ENCODE measurements at places on chromosomes 16 and 17.

GRCh38 chr17:51701501-51701900 lies 441.2 kb downstream of the UTP18 start:
- no peak overlapping the region for H3K4me3 ChIP-seq
- no peak for DNase-seq
- no peaks in the 10 kb centered on the region for H3K36me3 ChIP-seq
- H3K4me1 ChIP-seq, result no peaks in the 10 kb centered on the region
- no peak overlapping the region for H3K27ac ChIP-seq
- peaks cover 84% of the 10 kb centered on the region for H3K27me3 ChIP-seq

DNA sequence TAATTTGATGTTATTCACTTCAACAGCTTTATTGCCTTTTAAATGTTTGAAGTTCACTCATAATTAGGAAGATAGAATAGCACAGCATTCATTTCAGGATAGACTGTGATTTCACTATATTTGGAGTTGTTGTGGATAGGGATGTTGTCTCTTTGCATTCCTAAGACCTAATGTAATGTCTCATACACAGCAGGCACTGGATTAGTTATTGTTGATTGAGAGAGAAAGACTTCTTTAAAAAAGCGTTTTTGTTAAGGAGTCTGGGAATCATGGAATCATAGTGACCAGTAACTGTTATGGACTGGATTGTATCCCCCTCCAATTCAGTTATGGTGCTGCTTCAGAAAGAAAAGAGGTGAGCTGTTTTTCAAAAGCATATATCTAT lies 122.0 kb downstream of the USP22 start:
- no peak for DNase-seq
- H3K4me1 ChIP-seq, result no peaks in the 10 kb centered on the region
- H3K36me3 ChIP-seq, result no peaks in the 10 kb centered on the region
- no peak overlapping the region for H3K4me3 ChIP-seq
- no peaks in the 10 kb centered on the region for H3K27me3 ChIP-seq

- no peaks in the 10 kb centered on the region for H3K27me3 ChIP-seq
- DNase-seq, result no peak
- no peak overlapping the region for H3K4me3 ChIP-seq
- H3K4me1 ChIP-seq, result peaks cover 23% of the 10 kb centered on the region
These were observed 71.0 kb upstream of the ATF7IP2 start for GRCh38 chr16:10314811-10315210.

- H3K27ac ChIP-seq, result no peak overlapping the region
- H3K4me1 ChIP-seq, result peaks cover 24% of the 10 kb centered on the region
- H3K36me3 ChIP-seq, result peaks cover 18% of the 10 kb centered on the region
- peak; percentile 24 for DNase-seq
These were observed 36.7 kb upstream of the NDRG4 start for GRCh38 chr16:58462997-58463941.

GRCh38 chr17:38556239-38556638 lies 49.5 kb downstream of the SRCIN1 start:
- peaks cover 43% of the 10 kb centered on the region for H3K4me1 ChIP-seq
- no peak for DNase-seq
- H3K27ac ChIP-seq, result no peak overlapping the region
- H3K4me3 ChIP-seq, result no peak overlapping the region
- H3K36me3 ChIP-seq, result peaks cover 40% of the 10 kb centered on the region

Measured in Calu3 (cell line).